Skeletal muscle tissue (tissue), 5 donors: ENCODE measurements at places on chromosomes 12 and 14. TPM values are rescaled to one million over a fixed set of nuclear protein-coding genes. Genes with fewer than 3 reads are reported as not detected.

Gene MAPK1IP1L
- total RNA-seq: 20.9 TPM

Gene AQP2
- total RNA-seq: not detected

Gene P2RX7
- 2.1 TPM for total RNA-seq

Gene DCAF11
- total RNA-seq: 85.6 TPM
